Right hindlimb (tissue), 1 donor: ENCODE measurements at places on chromosomes 6 and 20.

GRCh38 chr6:158991017-158991723 is 8.8 kb downstream of the RSPH3 start:
- DNase-seq: no peak

DNA sequence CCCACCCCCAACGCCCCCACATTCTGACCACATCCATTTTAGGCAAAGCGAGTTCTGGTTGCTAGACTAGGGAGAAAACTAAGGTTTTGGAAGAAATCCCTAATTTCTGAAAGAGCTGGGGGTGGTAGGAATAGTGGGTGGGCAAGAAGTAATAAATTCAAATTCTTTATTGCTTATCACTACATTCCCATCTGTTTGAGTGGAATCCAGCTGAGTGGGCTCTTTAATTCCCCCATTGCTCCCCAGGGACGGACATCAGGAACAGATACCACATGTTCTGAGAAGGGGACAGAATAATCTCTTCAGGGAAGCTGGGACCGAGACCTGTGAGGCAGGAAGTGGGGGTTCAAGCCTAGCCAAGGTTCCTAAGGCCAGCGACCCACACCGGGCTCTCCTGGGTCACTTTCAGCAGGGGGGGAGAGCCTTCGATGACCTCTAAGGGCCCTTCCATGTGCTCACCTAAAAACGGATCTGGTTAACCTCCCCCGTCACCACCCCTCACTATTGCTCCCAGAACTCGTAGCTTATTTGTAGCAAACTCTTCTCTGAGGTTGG is 42.3 kb upstream of the MRPS10 start:
- no peak for DNase-seq

- no peak for DNase-seq
Observed at GRCh38 chr6:132977413-132977812, 163.0 kb downstream of the RPS12 start.

- DNase-seq: no peak
Observed at GRCh38 chr6:38236631-38237030, 403.1 kb downstream of the BTBD9 start.

GRCh38 chr6:40903456-40903855 is 135.6 kb downstream of the UNC5CL start:
- DNase-seq: no peak

DNA sequence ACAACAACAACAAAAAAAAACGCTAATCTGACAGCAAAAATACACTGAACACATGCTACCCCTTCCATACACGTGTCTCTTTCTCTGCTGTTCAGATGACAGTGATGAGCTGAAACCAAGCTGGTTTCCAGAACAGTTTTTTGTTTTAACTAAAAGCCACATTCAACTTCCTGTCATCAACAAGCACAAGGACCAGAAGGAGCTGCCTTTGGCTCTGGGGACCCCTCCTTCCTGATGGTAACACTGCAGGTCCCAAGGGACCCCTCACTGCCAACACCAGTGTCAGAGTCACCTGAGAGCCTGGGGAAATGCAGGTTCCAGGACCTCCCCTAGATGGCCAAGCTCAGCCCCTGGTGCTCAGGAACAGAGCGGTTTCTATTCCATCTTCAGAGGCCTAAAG is 6.0 kb downstream of the CST7 start:
- no peak for DNase-seq

DNA sequence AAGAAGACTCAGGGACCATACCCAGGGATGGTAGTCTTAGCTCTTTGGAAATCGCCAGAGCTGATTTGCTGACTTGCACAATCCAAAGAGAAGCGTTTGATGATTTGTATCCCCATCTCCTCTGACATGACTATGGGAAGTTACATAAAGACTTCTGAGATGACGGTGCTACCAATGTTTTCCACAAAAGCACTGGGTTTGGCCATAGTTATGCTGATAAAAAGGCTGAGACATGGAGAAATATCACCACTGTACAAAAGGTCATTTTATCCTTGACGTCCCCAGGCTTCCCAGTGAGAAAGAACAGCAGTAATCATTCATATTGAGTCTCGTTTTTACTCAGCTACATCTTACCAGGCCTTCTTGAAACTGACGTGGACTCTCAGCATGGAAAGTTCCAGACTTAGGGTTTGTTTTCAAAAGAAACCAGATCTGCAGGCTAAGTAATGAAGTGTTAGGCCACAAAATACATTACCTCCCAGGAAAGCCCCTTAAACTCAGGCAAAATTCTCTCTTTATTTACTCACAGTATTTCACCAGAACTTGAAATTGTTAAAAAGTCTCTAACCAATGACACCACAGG is 370.3 kb upstream of the JARID2 start:
- DNase-seq: no peak

DNA sequence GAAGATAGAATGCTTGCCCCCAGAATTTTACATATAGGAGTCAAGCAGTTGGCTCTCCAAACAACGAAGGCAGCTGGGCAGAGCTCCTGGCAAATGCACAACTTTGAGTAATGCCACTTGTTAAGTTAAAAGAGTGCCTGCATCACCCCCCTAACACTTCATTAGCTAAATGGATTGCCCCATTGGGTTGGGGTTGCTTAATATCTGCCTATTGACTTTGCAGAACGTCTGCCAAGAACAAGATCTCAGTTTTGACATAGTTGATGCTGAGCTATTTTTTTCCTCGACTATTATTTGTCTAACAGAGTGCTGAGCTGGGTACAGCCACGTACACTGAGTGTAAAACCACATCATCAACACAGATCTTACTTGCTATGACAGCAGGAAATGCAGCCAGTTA is 12.1 kb downstream of the ANKRD60 start:
- no peak for DNase-seq
